Activated T-helper 1 cell treated with anti-CD3 and anti-CD28 coated beads, Interleukin-12 subunit alpha, Interleukin-12 subunit beta, Interleukin-2, Interleukin-4 antibody, amounts not matched to agents 30 ng/mL and 10 ng/mL and 1 ng/mL, durations not matched to agents 14 hours and 24 hours and 36 hours (primary cell): ENCODE measurements at places on chromosomes 4 and X.

GRCh38 chrX:85052205-85052604 is 48.5 kb downstream of the APOOL start:
- no peaks in the 10 kb centered on the region for H3K27me3 ChIP-seq
- DNase-seq: no peak
- no peaks in the 10 kb centered on the region for H3K4me1 ChIP-seq
- no peak overlapping the region for H3K4me3 ChIP-seq
- H3K36me3 ChIP-seq: peaks cover 3% of the 10 kb centered on the region
- H3K27ac ChIP-seq: no peak overlapping the region

- DNase-seq: no peak
- H3K4me3 ChIP-seq: no peak overlapping the region
- H3K27me3 ChIP-seq: peaks cover 50% of the 10 kb centered on the region
These were observed 2.2 kb downstream of the SORCS2 start for GRCh38 chr4:7194251-7195140.

GRCh38 chrX:155094468-155095061 is 23.3 kb downstream of the BRCC3 start:
- no peak overlapping the region for H3K27ac ChIP-seq
- H3K36me3 ChIP-seq: peaks cover 13% of the 10 kb centered on the region
- no peak overlapping the region for H3K4me3 ChIP-seq
- H3K4me1 ChIP-seq: no peaks in the 10 kb centered on the region
- no peaks in the 10 kb centered on the region for H3K27me3 ChIP-seq
- peak; percentile 4 for DNase-seq

- H3K4me3 ChIP-seq: no peak overlapping the region
- H3K36me3 ChIP-seq: no peaks in the 10 kb centered on the region
- no peak for DNase-seq
- H3K27ac ChIP-seq: no peak overlapping the region
These were observed 482.4 kb downstream of the NAF1 start for GRCh38 chr4:162684371-162684700.
